ENCODE measurements at places on chromosomes 1 and 21.

- no peak overlapping the region for H3K4me3 ChIP-seq
- H3K36me3 ChIP-seq, result no peaks in the 10 kb centered on the region
- H3K27ac ChIP-seq, result no peak overlapping the region
- DNase-seq, result peak; percentile 35
- no peaks in the 10 kb centered on the region for H3K4me1 ChIP-seq
- H3K27me3 ChIP-seq, result no peaks in the 10 kb centered on the region
Observed at GRCh38 chr1:55375617-55376258, 160.6 kb upstream of the USP24 start.

DNA sequence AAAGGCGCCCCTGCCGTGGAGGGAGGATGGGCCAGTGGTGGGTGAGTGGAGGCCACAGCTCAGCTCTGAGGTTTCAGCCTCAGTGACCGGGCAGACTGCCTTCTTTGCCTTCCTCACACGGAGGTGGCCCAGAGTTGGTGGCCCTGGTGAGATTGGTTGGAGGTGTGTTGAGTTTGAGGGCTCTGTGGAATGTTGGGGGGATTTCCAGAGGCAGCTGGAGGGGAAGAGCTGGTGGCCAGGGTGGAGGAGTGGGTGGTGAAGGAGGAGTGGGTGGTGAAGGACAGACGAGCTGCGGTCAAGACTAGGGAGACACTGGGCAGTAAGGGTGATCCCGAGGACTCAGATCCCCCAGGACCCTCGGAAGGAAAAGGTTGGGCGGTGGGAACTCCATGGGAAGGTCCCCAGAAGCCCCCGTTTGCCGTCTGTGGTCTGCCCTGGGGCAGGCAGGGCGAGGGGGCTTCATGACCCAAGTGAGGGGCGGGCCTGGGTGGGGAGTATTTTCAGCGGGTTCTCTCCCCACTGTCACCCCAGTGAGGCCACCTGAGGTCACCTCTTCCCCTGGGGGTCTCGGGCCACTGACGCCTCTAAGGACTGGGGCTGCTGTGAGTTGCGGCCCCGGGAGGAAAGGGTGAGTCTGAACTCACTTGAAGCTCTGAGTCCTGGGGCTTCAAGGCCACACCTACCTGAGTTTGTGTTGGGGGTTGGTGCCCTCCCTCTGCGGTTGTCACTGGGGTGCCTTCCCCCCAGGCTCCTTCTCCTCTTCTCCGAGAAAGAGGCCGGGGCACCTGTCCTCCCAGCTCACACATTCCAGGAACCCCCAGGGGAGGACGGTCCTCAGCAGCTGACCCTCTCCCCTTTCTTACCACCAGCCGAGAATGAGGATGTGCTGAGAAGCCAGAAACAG, 22.7 kb upstream of the PIK3CD start:
- H3K4me3 ChIP-seq, result peak overlapping the region; percentile 20
- H3K4me1 ChIP-seq, result no peaks in the 10 kb centered on the region
- H3K27ac ChIP-seq, result no peak overlapping the region
- no peaks in the 10 kb centered on the region for H3K36me3 ChIP-seq
- no peaks in the 10 kb centered on the region for H3K27me3 ChIP-seq

GRCh38 chr21:40278345-40278744, 411.1 kb downstream of the PCP4 start:
- no peak overlapping the region for H3K27ac ChIP-seq
- H3K4me1 ChIP-seq, result no peaks in the 10 kb centered on the region
- no peak for DNase-seq
- H3K4me3 ChIP-seq, result no peak overlapping the region
- no peaks in the 10 kb centered on the region for H3K27me3 ChIP-seq

DNA sequence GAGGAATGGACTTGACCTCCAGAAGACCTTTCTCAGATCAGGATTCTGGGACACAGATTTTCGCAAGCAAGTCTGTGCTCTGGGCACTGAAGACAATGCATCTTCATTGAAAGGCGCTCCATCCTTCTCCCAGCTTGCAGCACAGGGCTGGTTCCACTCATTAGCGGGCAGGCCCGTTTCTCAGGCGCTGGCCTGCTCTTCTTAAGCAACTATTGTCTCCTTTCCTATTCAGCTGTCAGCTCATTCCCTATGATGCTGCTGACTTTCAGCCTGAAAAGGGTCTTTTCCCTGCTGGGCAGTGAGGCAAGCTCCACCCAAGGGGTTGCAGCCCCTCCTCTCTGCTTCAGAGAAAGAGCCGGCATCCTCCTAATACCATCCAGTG, 91.9 kb upstream of the PLXNA2 start:
- H3K4me3 ChIP-seq, result no peak overlapping the region
- H3K4me1 ChIP-seq, result no peaks in the 10 kb centered on the region
- no peak for DNase-seq
- no peak overlapping the region for H3K27ac ChIP-seq

GRCh38 chr1:183590244-183591191, at the start of gene NCF2:
NCF2 (minus strand) TSS chr1:183590459; CDS start chr1:183590329, 130 bp downstream.
- H3K4me3 ChIP-seq, result no peak within 1 kb of the TSS
- peak within 1 kb of the TSS; percentile 59 for H3K27ac ChIP-seq
- H3K4me1 ChIP-seq, result peaks cover 10% of the 10 kb centered on the region

DNA sequence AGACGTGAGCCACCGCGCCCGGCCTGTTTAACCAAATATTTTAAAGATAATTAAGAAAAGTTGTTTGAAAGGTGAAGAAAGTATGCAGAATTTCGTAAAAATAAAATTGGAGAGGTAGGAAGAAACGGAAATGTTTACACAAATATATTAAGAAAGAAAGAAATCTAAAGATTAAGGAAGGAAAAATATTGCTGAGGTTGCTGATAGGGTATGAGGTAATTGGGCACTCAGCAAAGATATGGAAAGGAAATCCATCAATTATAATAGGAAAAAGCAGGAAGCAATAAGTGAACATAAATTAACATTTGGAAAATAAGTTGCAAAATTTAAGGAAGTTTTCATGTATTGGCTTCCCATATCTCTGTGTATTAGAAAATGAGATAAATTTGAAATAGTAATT, 225.9 kb downstream of the KCNT2 start:
- no peak overlapping the region for H3K27ac ChIP-seq
- H3K27me3 ChIP-seq, result no peaks in the 10 kb centered on the region
- no peaks in the 10 kb centered on the region for H3K4me1 ChIP-seq

GRCh38 chr1:231037585-231038517, 2.2 kb downstream of the FAM89A start:
- H3K4me1 ChIP-seq, result peaks cover 2% of the 10 kb centered on the region
- H3K27me3 ChIP-seq, result no peaks in the 10 kb centered on the region
- H3K27ac ChIP-seq, result no peak overlapping the region
- no peaks in the 10 kb centered on the region for H3K36me3 ChIP-seq

GRCh38 chr1:66357478-66358197, 176.3 kb upstream of the SGIP1 start:
- no peak overlapping the region for H3K27ac ChIP-seq
- no peak overlapping the region for H3K4me3 ChIP-seq
- no peaks in the 10 kb centered on the region for H3K36me3 ChIP-seq

- no peaks in the 10 kb centered on the region for H3K36me3 ChIP-seq
- H3K4me1 ChIP-seq, result no peaks in the 10 kb centered on the region
- H3K4me3 ChIP-seq, result no peak overlapping the region
Observed at GRCh38 chr1:157115429-157115838, 15.8 kb upstream of the ETV3L start.

GRCh38 chr1:60151311-60151710, 77.7 kb upstream of the C1orf87 start:
- no peaks in the 10 kb centered on the region for H3K27me3 ChIP-seq
- no peak overlapping the region for H3K4me3 ChIP-seq
- H3K27ac ChIP-seq, result no peak overlapping the region
- no peak for DNase-seq
- H3K36me3 ChIP-seq, result no peaks in the 10 kb centered on the region

GRCh38 chr21:29187944-29188343, 57.5 kb downstream of the MAP3K7CL start:
- H3K4me3 ChIP-seq, result no peak overlapping the region
- no peak for DNase-seq
- peaks cover 6% of the 10 kb centered on the region for H3K4me1 ChIP-seq
- no peak overlapping the region for H3K27ac ChIP-seq
- no peaks in the 10 kb centered on the region for H3K36me3 ChIP-seq
- H3K27me3 ChIP-seq, result no peaks in the 10 kb centered on the region

GRCh38 chr1:98068016-98068415, 147.2 kb upstream of the DPYD start:
- no peak overlapping the region for H3K4me3 ChIP-seq
- H3K4me1 ChIP-seq, result no peaks in the 10 kb centered on the region
- H3K36me3 ChIP-seq, result no peaks in the 10 kb centered on the region
- DNase-seq, result no peak
- H3K27me3 ChIP-seq, result no peaks in the 10 kb centered on the region

DNA sequence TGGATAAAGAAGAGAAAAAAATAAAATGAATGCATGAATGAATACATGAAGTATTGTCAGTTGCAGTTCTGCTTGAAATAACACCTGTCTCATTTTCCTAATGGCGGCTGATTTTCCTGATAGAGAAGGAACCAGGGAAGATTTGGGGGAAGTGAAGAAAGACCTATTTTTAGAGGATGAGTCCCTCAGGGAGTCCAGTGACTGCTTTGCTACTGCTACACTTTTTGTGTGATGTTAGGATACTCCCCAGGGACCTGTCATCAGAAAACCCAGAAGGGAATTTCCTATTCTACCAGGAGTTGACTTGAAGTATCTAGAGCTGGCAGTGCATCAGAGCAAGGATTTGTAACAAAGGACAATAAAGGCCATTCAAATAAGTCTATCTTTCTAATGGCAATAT, 114.8 kb downstream of the MAB21L3 start:
- no peaks in the 10 kb centered on the region for H3K27me3 ChIP-seq
- H3K4me3 ChIP-seq, result no peak overlapping the region

- H3K27ac ChIP-seq, result no peak overlapping the region
- no peaks in the 10 kb centered on the region for H3K36me3 ChIP-seq
- no peaks in the 10 kb centered on the region for H3K27me3 ChIP-seq
- DNase-seq, result no peak
Observed at GRCh38 chr21:44636209-44637017, 743 bp upstream of the KRTAP10-10 start.

DNA sequence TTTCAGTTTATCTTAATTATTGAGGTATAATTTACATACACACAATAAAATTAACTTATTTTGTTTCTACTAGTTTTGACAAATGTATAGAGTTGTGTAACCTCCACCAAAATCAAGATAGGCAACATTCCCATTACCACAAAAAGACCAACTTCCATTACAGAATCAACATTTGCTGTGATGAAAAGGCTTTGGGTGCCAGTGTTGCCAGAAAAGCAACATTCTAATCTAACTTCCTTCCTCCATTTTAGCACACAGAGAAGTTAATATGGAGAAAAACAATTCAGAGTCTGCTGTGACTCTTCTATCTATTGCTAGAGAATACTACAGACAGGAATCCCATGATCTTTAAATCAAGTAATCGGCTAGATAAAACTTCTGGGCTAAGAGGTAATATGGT, 245.3 kb downstream of the RERE start:
- no peak overlapping the region for H3K27ac ChIP-seq
- no peaks in the 10 kb centered on the region for H3K27me3 ChIP-seq
- H3K4me1 ChIP-seq, result peaks cover 5% of the 10 kb centered on the region
- H3K4me3 ChIP-seq, result no peak overlapping the region

GRCh38 chr1:17933971-17934370, 173.6 kb upstream of the IGSF21 start:
- no peak overlapping the region for H3K4me3 ChIP-seq
- H3K27ac ChIP-seq, result no peak overlapping the region
- no peaks in the 10 kb centered on the region for H3K36me3 ChIP-seq
- no peaks in the 10 kb centered on the region for H3K27me3 ChIP-seq
- no peaks in the 10 kb centered on the region for H3K4me1 ChIP-seq

GRCh38 chr1:173508541-173508940, 31.4 kb downstream of the PRDX6 start:
- no peaks in the 10 kb centered on the region for H3K36me3 ChIP-seq
- H3K4me1 ChIP-seq, result no peaks in the 10 kb centered on the region
- no peak overlapping the region for H3K4me3 ChIP-seq
- no peaks in the 10 kb centered on the region for H3K27me3 ChIP-seq

DNA sequence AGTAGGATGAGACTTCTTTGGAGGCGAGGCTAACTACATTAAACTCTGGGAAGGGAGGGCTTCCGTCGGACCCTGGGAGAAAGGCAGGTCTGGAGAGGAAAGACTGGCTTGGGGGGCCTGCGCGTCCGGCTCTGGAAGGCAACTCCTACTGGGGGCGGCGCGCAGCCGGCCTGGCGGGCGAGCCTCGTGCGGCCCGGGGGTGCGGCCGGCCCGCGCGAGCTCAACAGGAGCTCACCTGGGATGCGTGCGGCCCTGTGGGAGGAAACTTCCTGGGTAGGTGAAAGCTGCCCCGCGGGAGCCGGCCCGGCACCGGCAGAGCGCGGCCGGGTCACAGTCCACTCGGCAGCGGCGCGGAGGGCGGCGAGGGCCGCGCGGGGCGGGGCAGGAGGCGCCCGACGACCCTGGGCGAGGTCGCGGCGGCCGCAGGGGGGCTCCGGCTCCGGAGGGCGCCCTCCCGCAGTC, 449 bp downstream of the EPS15 start:
- peak overlapping the region; percentile 96 for H3K4me3 ChIP-seq
- H3K27ac ChIP-seq, result peak overlapping the region; percentile 97
- peak; percentile 90 for DNase-seq
- H3K36me3 ChIP-seq, result peaks cover 2% of the 10 kb centered on the region
- peaks cover 6% of the 10 kb centered on the region for H3K4me1 ChIP-seq

DNA sequence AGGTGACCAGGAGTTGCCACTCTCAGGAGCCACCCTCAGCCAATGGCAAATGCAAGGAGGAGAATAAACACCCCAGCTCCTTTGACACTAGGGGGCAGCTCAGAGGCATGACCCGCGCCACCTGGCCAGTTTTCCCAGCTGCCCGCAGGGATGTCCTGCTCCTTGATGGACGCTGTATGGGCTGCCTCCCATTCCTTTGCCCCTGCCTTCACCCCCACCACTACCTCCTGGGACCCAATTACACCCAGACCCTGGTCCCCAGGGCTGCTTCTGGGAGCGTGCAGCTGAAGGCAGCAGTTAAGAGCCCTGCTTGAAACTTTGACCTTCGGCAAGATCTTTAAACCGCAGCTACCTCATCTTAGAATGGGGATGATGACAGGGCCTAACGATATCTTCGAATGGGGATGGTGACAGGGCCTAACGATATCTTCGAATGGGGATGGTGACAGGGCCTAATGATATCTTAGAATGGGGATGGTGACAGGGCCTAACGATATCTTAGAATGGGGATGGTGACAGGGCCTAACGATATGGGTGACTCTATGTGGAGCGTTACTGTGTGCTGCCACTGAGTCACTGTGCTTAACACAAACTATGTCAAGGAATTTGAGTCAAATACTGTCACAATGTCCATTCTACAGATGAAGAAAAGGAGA, 163.0 kb upstream of the KAZN start:
- no peak overlapping the region for H3K4me3 ChIP-seq
- H3K4me1 ChIP-seq, result no peaks in the 10 kb centered on the region
- no peak overlapping the region for H3K27ac ChIP-seq
- no peaks in the 10 kb centered on the region for H3K27me3 ChIP-seq
